ENCODE measurements at places on chromosomes 2 and 18.

GRCh38 chr2:84888401-84889276 lies 7.8 kb upstream of the TRABD2A start:
- DNase-seq = no peak

GRCh38 chr2:19435815-19436214 lies 77.4 kb upstream of the OSR1 start:
- DNase-seq = peak; percentile 23

- DNase-seq = no peak
These were observed 41.8 kb upstream of the GRB14 start for GRCh38 chr2:164662868-164663631.

DNA sequence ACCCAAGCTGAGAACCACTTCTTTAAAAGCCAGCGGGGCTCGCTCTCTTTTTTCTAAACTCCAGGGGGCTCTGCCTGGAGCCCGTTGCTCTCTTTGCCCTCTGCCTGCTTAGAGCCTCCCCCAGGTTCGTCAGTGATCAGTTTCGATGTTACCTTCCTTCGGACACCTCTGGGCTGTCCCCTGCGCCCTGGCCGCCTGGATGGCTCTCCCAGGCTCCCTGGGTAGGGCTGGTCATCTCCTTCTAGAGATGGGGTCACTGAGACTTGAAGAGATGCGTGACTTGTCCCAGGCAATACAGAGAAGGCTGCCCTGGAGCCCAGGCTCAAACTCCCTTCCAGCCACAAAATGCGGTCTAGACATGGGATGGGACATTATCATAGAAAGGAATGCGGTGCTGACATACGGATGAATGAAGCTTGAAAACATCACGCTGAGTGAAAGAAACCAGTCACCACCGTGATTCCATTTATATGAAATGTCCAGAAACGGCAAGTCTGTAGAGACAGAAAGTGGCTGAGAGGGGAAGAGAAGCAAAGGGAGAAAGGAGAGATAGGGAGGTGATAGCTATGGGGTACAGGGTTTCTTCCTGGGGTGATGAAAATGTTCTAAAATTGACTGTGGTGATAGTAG lies 14.6 kb downstream of the KCNF1 start:
- DNase-seq = no peak

DNA sequence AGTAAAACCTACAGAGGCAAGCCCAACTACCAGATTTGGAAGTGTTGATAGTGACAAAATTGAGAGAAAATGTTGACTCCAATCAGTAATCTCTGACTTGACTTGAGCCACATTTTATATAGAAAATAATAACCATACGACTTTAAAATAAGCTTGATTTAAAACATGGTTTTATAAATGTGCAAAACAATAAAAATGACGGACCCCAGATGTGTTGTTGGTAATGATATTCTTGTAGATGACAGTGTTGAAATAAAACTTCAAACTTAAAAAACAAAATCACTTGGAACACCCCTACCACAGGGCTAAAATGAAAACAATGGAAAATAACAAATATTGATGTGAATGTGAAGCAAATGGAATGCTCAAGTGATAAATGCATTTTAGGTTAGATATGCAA lies 188.1 kb downstream of the SRBD1 start:
- DNase-seq = no peak

DNA sequence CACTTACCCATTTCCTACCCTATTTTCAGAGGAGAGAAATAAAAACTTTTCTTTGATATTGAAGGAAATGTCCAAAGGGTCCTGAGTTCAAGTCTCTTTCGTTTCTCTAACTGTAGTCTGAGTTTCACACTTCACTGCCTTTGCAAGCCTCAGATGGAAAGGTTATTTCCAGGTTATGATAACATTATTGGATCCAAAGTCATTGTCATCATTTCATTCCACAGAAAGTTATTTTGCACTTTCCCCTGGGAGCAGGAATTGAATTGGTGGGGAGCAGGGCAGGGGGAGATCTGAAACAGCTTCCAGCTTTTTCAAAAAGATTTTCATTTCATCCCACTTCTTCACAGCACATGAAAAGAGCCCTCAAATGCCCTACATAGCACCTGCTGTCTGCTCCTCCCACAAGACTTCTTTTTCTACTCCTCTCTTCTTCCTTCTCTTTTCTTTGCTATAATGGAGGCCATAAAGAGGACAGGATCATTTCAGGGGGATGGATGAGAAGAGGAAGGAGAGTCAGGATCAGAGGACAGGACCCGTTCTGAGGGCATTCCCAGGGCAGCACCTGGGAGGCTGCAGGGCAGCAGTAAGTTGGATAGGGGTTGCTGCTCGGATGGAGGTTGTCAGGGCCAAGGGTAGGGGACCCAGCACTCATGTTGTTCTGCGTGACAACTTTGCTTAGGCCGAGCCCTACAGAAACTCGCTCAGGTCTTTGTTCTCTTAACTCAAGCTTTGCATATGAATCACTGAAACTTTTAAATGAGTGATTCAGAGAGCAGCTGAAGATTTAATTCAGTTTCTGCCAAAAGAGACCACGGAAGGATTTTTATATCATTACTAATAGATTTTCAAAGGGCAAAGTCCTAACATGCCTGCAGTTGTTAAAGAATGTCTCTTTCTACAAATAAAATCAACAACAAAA lies 11.4 kb upstream of the GALNT5 start:
- DNase-seq = no peak

DNA sequence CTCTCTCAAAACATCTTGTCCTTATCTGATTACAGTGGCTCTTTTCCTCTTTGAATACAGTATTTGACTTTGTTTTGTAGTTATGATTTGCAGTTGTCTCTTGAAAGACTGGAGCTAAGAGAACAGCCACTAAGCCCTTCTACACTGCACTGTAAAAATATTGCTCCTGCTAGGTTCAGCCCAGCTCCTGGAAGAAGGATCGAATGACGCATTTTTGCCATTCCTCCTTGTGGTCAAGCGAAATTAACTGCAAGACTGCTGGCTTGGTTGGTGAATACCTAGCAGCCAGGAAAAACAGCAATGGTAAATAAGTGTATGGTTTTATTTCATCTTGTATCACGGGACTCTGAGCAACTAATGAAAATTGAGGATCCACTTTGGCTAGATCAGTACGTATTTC lies 407.8 kb upstream of the CDH2 start:
- DNase-seq = no peak

GRCh38 chr2:127106457-127106990 lies 430 bp downstream of the BIN1 start:
- DNase-seq = peak; percentile 47

DNA sequence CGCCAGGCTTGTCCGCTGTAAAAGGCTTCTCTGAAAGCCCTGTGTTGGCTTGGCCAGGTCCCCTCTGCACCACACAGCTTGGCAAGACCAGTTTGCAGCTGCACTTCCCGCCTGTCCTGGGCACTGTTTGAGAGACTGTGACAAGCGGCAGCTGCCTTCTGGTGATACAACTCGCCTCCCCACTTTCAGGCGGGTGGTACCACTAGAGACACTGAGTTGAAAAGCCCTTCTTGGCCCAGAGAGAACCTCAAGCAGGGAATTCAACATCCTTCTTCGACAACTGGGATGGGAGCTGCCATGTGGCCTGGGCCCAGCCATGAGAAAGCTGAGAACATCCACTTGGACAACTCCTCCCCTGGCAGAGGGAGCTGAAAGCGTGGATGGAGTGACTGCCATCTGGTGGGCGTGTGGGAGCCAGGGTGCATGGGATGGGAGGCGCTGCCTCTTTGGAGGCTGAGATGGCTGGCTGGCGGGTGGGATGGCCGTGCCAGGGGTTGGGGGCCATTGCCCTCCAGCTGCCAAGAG lies 125.5 kb upstream of the REV1 start:
- DNase-seq = peak; percentile 50

DNA sequence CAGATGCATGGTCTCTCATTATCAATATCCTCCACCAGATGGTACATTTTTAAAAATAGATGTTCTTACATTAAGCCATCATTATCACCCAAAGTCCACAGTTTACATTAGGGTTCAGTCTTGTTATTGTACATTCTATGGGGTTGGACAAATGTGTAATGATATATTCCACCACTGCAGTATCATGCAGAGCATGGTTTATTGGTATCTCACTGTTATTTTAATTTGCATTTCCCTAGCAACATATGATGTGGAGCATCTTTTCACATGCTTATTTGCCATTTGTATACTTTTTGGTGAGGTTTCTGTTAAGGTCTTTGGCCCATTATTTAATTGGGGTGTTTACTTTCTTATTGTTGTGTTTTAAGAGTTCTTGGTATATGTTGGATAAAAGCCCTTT lies 95.7 kb downstream of the PTH2R start:
- DNase-seq = no peak

DNA sequence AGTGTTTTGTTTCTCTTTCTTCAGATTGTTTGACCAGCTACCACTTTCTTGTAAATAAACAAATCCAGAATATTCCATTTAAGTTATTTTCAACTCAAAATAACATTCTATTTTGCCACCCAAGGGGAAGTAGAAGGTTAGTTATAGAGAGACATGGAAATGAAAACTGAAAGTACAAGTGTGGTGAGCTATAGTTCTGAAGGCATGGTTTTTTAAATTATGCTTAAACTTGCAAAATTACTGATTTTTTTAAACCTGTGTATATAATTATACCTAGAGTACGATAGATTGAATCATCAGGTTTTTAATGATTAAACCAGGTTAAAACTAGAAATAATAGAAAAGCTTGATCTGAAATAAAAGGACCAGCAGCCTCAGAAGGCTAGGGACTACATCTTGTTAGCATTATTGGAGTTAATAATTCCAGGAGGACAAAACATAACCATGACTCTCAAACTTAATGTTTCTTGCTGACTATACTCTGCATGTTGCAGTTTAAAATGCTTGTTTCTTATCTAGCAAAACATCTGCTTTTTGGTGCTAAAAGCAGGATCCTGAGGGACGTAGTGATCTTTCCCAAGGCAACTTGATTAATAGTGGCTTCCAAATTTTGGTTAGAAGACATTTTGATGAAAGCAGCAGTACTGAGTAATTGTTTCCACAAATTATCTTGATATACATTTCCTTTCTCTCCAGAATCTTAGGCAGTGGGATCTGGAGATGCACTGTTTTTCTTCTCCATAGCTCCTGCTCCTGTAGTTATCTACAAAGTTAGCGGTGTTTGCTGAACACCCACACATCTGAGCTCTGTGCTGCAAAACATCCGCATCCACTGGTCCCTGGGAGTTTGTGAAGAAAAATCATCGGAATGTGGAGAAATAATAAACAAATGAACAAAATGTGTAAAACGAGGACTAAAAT lies 327.2 kb upstream of the PKDCC start:
- DNase-seq = no peak

GRCh38 chr2:96353606-96354101 lies 18.1 kb downstream of the NCAPH start:
- no peak for DNase-seq

DNA sequence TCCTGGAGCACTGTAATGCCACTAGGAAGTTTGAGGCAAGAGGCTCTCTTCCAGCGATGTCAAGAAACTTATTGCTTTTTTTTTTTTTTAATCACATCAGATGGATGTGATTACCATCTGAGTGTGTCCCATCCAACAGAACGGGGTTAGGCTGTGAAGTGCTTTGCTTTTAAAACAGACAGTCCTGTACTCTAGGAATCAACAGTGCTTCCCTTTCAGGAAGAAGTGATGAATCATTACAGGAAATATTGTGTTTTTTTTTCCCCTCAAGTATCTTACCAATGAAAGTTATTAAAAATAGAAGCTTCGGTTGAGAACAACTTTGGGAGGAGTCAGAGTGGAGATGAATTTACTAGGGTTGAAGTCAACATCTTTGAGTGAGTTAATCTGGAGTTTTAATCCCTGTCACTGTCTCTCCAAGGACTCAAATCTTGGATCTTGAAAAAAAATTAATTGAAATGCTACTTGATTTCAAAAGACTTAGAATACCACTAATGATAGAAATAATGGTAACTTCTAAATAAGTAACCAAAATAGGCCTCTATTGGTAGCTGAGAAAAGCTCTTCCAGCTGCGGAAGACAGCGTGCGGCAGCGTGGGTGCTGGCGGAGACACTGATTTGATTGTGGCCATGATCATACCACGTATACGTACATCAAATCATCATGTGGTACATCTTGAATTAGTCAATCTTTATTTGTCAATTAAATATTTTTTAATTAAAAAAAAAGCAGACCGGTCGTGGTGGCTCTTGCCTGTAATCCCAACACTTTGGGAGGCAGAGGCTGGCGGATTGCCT lies 45.5 kb downstream of the GATA6 start:
- no peak for DNase-seq

- no peak for DNase-seq
These were observed 10.0 kb downstream of the KLF7 start for GRCh38 chr2:207155516-207156444.

DNA sequence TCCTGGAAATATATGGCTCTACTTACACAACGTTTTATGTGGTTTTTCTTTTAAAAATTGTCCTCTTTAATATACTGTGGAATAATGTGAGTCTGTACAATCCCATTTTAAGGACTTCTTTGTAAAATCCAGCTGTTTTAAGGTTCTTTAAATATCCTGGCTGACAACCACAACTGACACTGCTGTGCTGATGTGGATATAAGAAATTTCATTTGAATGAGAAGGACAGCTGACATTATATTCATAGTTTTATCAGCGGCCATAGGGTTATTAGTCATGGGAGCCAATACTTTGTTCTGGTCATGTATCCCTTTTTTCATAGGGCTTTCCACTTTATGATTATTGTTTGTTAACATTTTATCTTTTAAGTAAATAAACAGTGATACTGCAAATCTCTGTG lies 169.5 kb downstream of the CAMKMT start:
- no peak for DNase-seq

DNA sequence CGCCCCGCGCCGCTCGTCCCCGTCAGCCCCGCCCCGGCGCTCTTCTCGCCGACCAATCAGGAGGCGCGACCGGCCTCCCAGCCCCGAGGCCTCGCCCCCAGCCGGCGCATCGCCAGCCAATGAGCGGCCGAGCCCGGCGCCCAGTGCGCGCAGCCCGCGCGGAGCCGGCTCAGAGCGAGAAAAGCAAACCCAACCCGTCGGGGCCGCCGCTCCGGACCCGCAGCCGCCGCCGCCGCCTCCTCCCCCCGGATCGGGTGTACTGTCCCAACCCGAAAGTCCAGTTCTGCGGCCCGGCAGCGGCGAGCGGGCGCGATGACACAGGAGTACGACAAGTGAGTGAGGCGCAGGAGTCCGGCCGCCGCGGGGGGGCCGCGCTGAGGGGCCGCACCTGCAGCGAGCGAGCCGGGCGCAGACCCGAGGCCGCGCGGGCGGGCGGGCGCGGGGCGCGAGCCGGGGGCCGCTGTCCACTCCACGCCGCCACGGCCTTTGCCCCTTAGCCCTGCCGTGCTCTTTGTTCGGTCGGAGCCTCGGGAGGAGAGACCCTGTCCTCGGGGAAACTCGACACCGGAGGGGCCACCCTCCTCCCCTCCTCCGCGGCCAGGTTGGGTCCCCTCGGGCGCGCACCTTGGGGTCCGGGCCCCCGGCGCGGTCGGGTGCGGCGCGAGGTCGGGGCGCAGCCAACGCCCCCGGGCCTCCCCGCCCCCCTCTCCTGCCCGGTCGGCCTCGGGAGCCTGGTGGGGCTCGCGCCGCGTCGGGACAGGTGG lies at the start of gene GRHL1:
Gene GRHL1, plus strand, starts transcription at position 172 of the 764 bp plus-strand sequence. Its CDS starts 141 bp downstream, at position 313.
- DNase-seq = peak; percentile 91

DNA sequence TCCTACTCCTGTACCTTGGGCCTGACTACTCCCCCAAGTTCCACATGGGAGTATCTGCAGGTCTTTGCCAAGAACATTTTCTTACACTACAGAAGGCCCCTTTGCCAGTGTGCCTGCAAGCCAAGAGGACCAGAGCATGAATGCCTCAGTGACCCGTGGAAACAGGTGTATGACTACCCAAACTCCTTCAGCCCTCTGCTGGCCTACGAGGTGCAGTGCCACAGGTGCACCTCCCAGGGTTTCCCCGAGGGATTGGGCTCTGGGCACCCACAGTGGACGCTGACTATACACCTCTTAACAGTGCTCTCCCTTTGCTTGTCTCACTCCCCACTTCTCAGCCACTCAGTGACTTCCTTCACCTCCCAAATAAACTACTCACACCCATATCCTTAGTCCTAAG lies 91.4 kb downstream of the COL6A3 start:
- DNase-seq = no peak
